ENCODE measurements at places on chromosomes 13 and 19.

DNA sequence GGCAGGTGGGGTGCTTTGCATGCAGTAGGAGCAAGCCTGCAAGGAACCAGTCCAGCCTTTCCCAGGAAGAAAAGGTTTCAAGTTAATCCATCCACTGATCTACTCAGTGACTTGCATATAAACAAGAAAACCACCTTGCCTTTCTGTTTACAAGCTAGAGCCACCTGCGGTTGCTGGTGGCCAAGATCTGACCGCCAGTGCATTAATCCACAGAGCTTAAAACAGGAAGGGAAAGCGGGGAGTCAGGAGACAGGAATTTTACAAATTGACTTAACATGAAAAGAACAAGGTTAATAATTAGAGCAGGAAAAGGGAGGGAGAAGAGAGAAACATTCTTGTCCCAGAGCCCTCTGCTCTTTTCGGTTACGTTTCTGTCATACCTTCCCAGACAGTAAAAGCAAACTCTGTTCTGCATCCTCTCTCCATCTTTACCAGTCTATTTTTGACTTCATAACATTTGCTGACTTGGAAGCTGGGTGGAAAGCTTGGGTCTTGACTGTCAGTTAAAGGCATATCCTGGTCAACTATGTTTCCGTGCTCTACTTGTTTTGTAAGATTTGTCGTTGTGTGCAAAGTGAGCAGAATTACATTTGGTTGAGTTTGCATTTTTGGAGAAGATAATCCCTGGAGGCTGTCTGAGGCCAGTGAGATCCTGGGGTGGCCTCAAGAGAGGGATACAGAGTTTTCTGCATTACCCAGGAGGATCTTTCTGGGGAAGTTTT, 760.6 kb downstream of the EFNB2 start:
- DNase-seq: no peak

GRCh38 chr19:13117772-13118423, at the start of gene NACC1:
Gene NACC1, plus strand, starts transcription at chr19:13118264. Its CDS starts 16,944 bp downstream, at chr19:13135208.
- DNase-seq: peak; percentile 95

DNA sequence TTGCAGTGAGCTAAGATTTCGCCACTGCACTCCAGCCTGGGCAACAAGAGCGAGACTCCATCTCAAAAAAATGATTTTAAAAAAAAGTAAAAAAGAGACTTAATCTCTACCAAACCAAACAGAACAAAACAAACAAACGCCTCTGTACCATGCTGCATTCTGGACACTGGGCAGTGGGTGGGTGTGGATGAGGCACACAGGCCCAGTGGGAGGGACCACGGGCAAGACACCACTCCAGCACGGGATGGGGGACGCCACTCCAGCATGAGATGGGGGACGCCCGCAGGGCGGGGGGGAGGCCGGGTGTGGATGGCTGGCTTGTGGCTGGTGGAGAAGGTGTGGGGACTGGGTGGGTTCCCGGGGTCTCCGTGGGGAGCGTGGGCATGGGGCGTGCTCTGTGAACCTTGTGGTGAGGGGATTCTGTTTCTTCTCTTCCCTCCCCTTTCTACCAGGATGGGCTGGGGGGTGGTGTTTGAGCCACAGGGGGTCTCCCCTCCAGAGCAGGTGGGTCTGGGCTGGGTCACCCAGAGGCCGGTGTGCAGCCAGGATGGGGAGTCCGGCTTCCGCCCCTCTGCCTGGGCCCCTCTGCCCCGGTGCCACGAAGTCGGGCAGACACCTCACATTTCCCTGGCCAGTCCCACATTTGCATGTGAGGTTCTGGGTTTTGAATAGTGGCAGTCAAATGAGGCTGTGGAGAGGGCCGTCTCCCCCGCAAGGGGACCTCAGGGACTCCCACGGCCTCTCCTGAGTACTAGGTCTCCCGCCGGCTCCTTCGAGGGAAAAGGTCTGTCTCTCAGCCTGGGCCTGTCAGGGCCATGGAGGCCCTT, 23.9 kb upstream of the MATK start:
- DNase-seq: no peak

GRCh38 chr19:46748325-46749109, 2.3 kb upstream of the STRN4 start:
- peak; percentile 81 for DNase-seq

- DNase-seq: no peak
These were observed 15.2 kb downstream of the LNX2 start for GRCh38 chr13:27605099-27605498.

DNA sequence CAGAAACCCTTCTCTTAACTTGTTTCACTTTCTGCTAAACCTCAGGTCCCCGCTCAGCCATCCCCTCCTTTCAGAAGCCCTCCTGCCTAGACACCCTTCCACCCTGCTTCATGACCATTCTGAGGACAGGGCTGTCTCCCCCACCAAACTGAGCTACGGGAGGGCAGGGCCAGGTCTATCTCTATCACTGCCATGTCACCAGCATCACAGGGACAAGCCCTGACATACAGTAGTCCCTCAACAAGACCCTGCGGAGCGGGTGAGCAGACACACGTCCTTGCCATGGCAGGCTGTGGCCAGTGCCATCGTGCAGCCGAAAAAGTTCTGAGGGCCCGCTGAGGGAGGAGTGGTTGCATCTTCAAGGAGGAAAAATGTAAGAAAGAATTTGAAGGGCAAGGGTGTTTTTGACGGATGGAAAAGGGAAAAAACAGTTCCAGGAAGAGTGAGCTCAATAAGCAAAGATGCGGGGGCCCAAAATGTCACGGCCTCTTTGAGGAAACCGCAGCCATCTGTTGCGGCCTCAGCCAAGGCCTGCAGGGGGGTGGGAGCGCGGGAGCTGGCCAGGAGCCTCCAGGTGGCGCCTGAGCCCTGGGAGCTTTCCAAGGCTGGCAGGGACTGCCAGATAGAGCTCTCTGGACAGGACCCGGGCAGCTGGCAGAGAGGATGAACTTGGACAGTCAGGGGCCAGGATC, 8.1 kb downstream of the PTGIR start:
- DNase-seq: no peak

DNA sequence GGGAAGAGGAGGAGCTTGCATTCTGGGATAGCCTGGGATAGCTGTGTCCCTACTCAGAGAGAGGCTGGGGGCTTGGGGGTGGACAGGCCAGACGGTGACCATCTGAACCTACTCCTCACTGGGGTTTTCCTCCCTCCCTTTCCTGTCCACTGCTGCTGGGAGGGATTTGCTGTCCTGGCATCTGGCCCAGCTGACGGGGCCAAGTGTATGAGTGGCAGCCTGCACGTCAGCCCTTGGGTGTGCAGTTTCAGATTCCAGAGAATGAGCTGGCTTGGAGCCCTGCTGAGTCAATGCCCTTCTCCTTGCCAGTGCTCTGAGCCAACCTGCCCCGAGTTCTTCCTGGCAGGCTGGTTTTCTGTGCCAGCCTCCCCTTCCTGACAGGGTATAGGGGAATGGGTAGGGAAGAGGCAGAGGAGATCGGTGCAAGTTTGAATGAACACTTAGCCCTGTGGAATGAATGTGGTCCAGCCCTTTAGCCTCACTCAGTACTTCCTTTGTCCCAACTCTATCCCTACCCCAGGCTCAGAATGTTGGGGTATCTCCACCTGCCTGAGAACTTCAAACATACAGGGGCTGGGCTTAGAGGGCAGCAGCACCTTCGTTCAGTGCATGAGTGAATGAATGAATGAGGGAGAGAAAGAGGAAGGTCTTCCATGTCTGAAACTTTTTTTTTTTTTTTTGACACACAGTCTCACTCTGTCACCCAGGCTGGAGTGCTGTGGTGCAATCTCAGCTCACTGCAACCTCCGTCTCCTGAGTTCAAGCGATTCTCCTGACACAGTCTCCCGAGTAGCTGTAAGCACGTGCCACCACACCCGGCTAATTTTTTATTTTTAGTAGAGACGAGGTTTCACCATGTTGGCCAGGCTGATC, 1.8 kb upstream of the ANGPTL4 start:
- peak; percentile 95 for DNase-seq

DNA sequence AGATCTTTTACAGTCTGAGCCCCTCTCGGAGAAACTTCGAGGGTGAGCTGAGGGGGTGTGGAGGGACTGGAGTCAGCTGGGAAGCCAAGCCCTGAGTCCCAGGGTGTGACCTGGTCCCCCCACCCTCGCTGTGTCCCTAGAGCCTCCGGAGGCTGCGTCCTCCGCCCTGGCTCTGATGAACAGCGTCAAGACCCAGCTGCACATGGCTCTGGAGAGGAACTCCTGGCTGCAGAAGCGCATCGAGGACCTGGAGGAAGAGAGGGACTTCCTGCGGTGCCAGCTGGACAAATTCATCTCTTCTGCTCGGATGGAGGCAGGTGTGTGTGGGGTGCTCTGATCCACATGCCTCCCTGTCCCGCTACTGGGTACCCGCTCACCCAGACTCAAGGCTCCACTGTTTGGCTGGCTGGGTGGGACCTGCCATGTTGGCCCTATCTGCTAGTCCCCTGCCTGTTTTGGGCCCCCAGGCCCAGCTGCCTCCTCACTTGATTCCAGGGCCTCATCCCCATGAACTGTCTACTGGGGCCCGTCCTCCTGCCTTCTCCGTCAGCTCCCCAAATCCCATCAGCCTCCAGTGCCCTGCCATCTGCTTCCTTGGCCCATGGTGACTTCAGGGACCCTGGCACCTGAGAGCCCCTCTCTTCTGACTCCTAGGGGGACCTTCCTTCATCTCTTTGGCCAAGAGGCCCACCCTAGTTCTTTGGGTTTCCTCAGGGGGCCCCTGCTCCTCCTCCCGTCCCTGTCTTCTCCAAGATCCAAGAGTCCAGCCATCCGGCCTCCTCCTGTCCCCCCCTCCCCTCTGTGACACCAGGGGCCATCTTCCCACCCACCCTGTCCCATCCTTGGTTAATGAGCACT, 1.5 kb downstream of the CCDC106 start:
- no peak for DNase-seq

- DNase-seq: no peak
These were observed 152.6 kb downstream of the KLF12 start for GRCh38 chr13:73981595-73981994.

GRCh38 chr13:43514311-43514710, 272.5 kb downstream of the ENOX1 start:
- DNase-seq: no peak

GRCh38 chr13:106525865-106526264, 9.6 kb downstream of the EFNB2 start:
- no peak for DNase-seq

DNA sequence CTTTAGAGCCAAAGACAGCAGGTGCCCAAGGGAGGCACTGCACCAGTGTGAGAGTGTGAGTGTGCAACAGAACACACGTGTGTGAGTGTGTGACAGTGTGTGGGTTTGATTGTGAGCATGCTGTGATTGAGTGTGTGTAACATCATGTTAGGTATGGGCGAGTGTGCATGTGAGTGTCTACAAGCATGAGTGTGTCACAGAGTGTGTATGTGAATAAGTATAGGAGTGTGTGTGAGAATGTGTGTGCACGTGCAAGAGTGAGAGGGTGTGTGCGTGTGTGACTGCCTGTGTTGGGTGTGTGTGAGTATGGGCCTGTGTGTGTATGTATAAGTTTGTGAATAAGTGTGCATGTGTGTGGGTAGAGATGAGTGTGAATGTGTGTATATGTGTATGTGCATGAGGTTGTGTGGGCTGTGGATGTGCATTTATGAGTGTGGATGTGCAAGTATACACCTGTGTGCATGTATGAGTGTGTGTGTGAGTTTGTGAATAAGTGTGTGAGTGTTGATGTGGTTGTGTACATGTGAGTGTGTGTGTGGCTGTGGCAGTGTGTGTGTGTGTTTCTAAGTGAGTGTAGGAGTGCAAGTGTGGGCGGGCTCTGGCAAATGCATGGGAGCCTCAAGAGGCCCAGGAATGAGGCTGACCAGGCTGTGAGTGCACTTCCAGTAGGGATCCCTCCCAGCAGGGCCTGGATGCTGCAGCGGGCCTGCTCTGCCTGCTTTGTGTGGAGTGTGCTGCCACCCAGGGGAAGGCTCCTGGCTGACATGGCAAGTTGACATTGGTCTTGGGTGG, 198.4 kb downstream of the COL4A1 start:
- peak; percentile 89 for DNase-seq

GRCh38 chr13:112445411-112446271, 69.5 kb downstream of the SPACA7 start:
- DNase-seq: no peak

DNA sequence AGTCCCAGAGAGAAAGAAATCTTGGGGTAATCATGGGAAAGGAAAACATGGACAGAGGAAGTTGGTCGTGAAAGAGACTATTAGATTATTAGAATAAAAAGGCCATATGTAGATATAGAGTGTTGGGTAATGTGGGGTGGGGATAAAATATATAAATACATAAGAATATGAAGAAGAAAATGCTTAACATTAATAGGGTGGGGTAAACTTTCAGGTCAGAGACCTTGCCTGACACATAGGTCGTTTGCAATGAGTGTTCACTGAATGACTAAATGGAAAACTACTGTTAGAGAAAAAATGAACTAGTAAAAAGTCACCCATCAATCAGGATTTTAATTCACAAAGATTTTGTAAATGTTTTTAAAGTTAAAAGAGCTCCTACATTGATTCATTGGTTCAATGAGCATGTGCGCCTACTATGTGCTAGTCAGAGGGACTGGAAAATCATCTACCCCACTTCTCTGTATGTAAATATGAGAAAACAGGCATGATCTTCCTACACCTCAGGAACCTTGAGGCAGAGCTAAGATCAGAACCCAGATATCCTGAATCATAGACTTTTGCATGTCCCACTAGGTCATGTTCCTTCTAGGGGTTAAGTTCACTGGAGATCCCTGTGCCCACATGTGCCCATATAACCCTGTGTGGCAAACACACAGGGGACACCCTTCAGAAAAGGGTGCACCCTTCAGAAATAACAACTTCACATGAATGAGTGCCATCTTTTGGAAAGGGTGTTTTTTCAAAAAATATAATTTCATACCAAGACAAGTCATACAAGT, 24.6 kb upstream of the KLF12 start:
- no peak for DNase-seq

DNA sequence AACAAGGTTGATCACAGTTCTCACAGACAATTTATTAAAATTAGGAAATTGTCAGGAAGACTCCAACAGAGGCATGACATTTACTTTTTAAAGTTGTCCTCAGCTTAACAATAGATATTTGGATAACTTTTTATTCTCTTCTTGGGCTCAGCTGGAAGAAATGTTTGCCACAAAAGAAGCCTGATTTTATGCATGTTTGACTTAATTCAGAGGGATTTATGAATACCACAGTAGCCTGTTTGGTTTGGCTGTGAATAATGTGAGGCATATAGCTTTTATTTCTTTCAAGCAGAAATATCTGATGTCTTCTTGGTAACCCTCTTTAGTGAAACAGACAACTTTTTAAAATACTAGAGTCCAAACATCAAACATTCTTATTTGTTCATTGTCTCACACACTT, 1464.5 kb upstream of the SLC10A2 start:
- DNase-seq: no peak

- DNase-seq: no peak
These were observed 11.4 kb downstream of the TEX26 start for GRCh38 chr13:30943881-30944280.
